ENCODE measurements at places on chromosomes 6 and 20. TPM values are rescaled to one million over a fixed set of nuclear protein-coding genes. Genes with fewer than 3 reads are reported as not detected.

DDO gene
- total RNA-seq: not detected

ELOVL5 gene
- total RNA-seq: 137 TPM

LRRC1 gene
- total RNA-seq: 12.6 TPM

SSTR4 gene
- total RNA-seq: not detected

SYTL3 gene
- total RNA-seq: 0.27 TPM
